Esophagus squamous epithelium (tissue), 5 donors: ENCODE measurements at places on chromosomes 7 and 10.

GRCh38 chr7:150451833-150452461, 1.5 kb downstream of the GIMAP8 start:
- no peak for DNase-seq

DNA sequence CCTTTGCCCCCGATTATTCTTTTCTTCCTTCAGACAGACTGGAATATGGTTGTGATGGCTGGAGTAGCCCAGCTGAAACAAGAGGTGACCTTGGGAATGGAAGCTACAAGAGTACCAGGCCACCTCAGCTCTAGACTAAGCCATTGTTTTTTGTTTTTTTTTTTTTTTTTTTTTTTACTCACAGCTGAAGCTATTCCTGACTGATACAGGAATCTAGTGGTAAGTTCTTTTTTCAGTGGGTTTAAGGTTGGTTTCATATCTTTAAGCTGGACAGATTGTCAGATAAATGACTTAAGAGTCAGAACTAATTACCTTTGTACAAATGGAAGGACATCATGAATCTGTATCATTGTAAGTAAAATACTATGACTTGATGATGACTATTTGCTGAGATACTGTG, 30.2 kb upstream of the PTPN12 start:
- no peak for DNase-seq

GRCh38 chr7:21893401-21893800, 52.3 kb downstream of the CDCA7L start:
- DNase-seq, result no peak

GRCh38 chr7:105768898-105769507, 107.4 kb downstream of the ATXN7L1 start:
- DNase-seq, result no peak

DNA sequence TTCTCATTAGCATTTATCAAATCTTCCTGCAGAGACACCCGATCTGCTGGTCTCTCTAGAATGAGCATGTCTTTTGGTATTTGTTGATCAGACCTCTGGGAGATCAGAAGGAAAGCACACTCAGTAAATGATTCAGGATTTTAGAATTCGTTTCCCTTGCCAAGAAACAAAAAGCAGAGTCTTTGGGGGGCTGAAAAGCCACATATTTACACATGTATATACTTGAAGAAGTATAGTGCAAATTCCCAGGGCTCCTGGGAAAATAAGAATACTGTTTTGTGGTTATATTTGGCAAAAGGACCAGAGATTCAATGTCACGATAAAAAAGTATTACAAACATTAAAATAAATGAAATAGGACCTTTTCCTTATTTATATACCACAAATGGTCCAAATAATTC, 100.2 kb downstream of the AGMO start:
- no peak for DNase-seq

DNA sequence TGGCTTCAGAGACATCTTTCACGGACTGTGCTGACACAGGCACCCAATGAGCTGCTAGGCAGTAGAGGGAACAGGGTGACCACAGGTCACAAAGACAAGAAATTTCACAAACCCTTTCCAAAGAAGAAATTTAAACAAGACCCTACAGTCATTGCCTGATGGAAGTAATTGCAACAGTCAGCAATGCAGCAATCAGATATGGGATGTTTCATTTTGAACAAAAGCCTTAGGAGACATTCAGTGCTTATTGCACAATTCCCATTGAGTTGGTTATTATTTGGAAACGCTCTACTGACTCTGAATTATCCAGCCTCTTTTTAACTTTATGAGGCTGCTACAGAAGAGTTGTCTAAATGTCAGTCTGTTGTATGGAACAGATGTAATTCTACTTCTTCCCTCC, 85.5 kb downstream of the ETV1 start:
- no peak for DNase-seq

DNA sequence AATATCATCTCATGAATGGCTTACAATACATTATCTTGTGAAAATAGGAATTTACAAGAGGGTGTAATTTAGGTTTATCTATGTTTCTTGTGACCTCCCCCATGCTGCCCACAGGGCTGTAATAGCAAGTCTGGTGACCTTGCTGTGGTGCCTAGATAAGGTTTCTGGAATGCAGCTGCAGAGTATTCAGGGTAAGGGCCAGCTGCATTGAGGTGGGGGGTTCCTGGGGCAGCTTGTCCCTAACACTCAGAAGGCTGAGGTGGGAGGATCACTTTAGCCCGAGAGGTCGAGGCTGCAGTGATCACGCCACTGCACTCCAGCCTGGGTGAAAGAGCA, 5.3 kb upstream of the DHTKD1 start:
- DNase-seq, result no peak
